Neural progenitor cell (in vitro differentiated cells): ENCODE measurements at places on chromosomes 6 and 20. TPM values are rescaled to one million over a fixed set of nuclear protein-coding genes. Genes with fewer than 3 reads are reported as not detected.
A peak's percentile ranks its signal among the peaks of the same experiment; 100 is the strongest.

FOXS1 gene
- total RNA-seq: 0.53 TPM in 1 of 2 replicates, not detected in the other

SCAF8 gene
- total RNA-seq: 54.9 and 62.1 TPM in 2 replicates

SLPI gene
- not detected in 2 replicates for total RNA-seq

ZNF512B gene
- 2.9 and 11.4 TPM in 2 replicates for total RNA-seq

SEL1L2 gene
- total RNA-seq: 0.77 and 2.5 TPM in 2 replicates

KHDC1L gene
- 1.9 and 2.1 TPM in 2 replicates for total RNA-seq

GRCh38 chr20:50446351-50447101 lies 63.7 kb upstream of the PTPN1 start:
- DNase-seq: no peak

- DNase-seq: no peak
These were observed 39.5 kb downstream of the MTFR2 start for GRCh38 chr6:136210398-136211165.

- DNase-seq: no peak
These were observed 301.7 kb downstream of the FOXA2 start for GRCh38 chr20:22282696-22283095.

DNA sequence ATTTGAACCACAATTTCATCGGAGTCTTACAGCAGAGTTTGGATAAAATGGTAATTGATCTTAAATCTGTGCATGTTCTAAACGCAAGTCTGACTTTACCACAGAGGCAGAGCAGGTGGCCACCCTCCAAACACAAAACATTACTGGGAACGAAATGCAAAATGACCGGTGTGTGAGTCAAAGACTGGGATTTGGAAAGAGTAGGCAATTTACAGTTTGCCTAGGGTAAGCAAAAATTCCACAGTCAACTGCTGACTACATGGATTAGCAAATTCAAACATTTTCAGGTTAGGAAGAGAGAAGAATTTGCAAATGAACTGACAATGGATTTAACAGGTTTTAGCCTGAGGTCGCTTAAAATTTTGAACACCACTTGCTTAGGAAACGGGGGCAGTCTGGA lies 444.4 kb downstream of the HDGFL1 start:
- no peak for DNase-seq

- DNase-seq: no peak
These were observed 40.4 kb upstream of the ARHGAP18 start for GRCh38 chr6:129750360-129750759.

- no peak for DNase-seq
These were observed 50.8 kb upstream of the FAM83D start for GRCh38 chr20:38875175-38875993.

DNA sequence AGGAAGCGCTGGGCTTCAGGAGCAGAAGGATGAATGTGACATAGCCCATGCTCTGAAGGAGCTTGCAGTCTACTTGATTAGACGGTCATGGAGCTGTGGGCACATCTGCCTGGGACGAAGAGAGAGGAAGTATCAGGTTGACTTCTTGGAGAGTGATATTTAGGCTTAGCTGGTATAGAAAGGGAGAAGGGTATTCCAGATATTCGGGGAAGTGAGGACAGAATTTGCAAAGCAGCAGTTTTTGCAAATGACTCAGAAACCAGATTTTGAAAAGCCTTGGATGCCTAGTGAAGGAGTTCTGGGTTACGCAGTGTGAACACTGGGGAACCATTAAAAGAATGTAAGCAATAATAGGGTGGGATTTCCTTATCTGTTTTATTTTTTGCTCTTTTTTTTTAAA lies 60.7 kb downstream of the EYA4 start:
- no peak for DNase-seq

- DNase-seq: no peak
These were observed 101.6 kb downstream of the PRKN start for GRCh38 chr6:162625846-162626540.

DNA sequence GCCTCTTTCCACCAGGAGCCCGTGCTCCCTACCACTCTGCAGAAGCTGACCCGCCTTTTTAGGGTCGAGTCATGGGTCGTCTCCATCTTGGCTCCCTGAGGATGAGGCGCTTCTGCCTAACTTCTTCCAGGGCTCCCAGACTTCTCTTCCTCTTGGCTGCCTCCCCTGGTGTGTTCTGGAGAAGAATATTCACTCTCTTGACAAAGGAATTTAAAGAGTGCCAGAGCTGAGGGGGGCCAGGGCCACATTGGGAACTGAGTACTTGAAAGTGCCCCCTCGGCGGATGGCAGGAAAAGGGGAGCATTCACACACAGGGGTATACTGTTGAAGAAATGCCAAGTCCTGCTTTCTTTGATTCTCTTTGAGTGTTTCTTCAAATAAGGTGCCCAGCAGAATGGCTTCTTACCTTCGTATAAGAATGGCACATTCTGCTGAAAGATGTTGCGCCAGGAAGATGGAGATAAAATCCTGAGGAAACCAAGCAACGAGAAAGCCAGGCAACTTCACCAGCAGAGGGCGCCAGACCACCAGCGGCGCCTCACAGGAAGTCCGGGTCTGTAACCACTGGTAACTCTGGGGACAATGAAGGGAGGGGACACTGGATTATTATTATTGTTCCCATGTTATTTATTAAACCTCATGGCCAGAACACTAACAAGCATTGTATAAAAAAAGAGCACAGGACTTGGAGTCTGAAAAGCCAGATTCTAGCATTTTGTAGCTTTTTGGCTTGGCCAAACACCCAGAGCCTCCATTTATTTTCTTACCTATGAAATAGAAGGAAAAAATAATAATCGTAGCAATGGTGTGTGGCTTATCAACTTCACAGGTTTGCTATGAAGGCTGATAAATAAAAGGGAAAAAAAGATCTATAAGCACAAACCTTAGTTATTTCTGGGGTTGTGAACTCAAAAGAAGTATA lies 176.7 kb downstream of the HACE1 start:
- DNase-seq: peak; percentile 73

- DNase-seq: no peak
These were observed 77.7 kb upstream of the CLDN20 start for GRCh38 chr6:155186052-155186658.

DNA sequence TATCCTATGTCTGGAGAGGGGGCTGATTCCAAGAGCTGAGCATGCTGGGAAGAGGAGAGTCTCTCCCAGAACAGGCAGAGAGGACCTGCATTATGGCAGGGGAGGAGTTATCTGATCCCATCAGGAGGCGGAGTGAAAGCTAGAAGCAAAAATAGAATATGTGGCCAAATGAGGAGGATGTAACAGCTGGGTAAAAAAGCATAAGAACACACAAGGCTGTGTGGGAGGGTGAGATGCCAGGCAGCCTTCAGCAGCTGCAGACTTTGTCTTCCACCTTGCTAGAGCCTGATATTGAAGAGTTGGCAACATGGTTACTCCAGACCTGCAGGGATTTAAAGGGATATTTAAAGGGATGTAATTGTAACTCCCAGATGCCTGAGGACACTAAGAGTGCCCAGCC lies 167.1 kb downstream of the PTPRT start:
- no peak for DNase-seq

GRCh38 chr20:47008842-47009518 lies 114.3 kb downstream of the EYA2 start:
- DNase-seq: no peak
